ENCODE measurements at places on chromosomes 2 and 18.

DNA sequence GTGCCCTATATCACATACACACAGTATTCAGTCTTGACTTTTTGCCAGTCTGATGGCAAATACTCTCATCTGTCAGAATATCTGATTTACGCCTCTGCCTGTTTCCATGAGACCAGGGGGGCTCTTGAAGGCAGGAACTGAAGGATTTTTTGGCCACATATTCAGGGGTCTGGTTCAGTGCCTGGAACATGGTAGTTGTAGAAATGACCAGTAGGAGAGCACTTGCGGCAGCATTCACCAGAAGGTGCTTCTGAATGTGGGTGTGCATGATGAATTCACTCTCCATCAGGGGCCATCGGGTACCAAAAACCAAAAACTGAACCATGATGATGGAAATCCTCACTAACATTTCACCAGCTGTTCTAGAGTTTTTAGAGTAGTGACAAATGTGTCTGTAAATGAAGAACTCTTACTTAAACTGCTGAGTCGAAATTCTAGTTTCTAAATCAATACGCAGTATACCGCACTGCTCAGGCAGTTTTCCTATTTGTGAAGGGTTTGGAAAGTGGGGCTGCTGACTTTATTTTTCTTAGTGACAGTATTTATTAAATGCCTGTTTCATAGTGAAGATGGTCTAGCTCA is 54.6 kb downstream of the MERTK start:
- no peak for DNase-seq

- DNase-seq, result peak; percentile 66
Observed at GRCh38 chr2:101759162-101759561, 61.7 kb downstream of the MAP4K4 start.

DNA sequence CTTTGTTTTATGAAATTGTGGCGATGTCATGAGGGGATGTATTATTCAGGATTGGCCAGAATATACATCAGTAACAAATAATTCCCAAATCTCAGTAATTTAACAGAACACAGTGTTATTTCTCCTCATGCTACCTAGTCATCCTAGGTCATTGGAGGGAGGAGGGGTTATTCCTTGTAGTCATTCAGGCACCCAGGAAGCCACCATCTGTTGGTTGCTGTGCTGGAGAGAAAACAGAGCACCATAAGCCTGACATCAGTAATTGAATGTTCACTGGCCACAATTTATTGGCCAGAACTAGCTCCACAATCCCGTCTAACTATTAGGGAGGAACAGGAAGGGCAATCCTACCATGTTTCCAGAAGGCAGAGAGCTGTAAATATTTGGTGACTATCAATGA is 303.5 kb upstream of the CELF4 start:
- no peak for DNase-seq

GRCh38 chr2:19409046-19409445 is 50.6 kb upstream of the OSR1 start:
- no peak for DNase-seq

GRCh38 chr2:150282771-150283371 is 204.6 kb downstream of the RND3 start:
- DNase-seq, result no peak

- no peak for DNase-seq
Observed at GRCh38 chr2:176192351-176192750, 3.9 kb downstream of the HOXD1 start.

DNA sequence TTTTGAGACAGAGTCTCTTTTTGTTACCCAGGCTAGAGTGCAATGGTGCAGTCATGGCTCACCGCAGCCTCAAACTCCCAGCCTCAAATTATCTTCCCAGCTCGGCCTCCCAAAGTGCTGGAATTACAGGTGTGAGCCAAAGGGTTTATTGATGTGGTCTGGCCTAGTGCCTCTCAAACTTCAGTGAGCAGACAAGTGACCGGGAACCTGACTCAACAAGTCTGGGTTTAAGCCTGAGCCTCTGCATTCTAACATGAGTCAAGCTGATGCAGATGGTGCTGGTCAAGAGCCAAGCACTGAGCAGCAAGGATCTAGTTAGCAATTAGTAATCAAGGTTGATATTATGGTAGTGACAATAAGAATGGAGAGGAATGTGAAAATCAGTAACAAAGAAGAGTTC is 21.3 kb downstream of the CDK15 start:
- no peak for DNase-seq

- no peak for DNase-seq
Observed at GRCh38 chr2:159073256-159073655, 104.8 kb downstream of the TANC1 start.

GRCh38 chr2:43758739-43759138 is 15.1 kb upstream of the DYNC2LI1 start:
- DNase-seq, result no peak

GRCh38 chr2:174209325-174209724 is 39.0 kb downstream of the OLA1 start:
- DNase-seq, result no peak

- DNase-seq, result no peak
Observed at GRCh38 chr2:84840306-84840705, 40.6 kb downstream of the TRABD2A start.

DNA sequence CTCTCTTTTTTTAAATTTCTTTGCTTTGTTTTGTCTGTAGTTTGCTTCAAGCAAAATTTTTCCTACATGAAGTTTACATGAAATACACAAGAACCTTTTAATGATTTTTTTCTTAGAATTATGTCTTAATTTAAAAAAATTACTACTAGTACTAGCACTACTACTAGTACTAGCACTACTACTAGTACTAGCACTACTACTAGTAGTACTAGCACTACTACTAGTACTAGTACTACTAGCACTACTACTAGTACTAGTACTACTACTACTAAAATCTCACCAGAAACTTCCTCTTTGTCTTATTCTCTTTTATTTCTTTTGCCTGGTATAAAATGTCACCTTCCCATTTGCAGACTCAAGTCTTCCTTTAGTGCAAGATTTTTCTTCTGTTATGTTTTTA is 71.1 kb downstream of the PTH2R start:
- no peak for DNase-seq

DNA sequence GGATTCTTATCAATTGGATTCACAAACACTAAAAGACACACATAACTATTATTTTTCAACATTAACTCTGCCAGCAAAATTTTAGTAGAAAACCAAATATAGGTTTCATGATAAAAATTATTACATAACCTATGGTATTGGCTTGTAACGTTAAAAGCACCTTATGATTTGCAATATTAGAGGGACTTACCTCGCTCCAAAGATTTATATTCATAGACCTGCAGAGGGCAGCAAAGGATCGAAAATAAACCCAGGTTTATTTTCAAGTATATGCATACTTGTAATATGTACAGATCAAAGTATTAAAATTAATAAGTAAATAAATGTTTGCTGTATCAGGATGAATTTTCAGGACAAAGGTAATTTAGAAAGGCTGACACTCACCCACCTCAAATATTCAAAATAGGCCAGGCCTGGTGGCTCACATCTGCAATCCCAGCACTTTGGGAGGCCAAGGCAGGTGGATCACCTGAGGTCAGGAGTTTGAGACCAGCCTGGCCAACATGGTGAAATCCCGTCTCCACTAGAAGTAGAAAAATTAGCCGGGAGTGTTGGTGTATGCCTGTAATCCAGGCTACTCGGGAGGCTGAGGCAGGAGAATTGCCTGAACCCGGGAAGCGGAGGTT is 45.3 kb downstream of the LRPPRC start:
- peak; percentile 74 for DNase-seq

DNA sequence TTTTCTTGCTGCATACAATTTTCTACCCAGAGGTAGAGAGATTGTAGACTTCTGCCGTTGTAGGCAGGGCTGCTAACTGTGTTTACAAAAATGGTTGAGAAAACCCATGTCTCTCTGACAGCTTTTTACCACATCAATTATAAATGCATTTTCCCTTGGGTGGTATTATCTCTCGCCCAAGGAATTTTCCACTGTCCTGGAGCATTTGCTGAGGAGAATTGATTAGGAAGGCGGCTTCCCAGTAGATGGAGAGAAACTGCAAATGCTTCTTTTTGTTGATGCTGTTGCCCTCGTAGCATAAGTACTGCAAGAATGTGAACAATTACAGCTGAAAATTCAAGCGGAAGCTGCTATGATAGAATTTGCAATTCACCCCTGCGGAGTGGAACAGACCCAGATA is 1007.7 kb upstream of the KLHL29 start:
- peak; percentile 20 for DNase-seq

- DNase-seq, result no peak
Observed at GRCh38 chr18:37639846-37640245, 74.2 kb upstream of the CELF4 start.

DNA sequence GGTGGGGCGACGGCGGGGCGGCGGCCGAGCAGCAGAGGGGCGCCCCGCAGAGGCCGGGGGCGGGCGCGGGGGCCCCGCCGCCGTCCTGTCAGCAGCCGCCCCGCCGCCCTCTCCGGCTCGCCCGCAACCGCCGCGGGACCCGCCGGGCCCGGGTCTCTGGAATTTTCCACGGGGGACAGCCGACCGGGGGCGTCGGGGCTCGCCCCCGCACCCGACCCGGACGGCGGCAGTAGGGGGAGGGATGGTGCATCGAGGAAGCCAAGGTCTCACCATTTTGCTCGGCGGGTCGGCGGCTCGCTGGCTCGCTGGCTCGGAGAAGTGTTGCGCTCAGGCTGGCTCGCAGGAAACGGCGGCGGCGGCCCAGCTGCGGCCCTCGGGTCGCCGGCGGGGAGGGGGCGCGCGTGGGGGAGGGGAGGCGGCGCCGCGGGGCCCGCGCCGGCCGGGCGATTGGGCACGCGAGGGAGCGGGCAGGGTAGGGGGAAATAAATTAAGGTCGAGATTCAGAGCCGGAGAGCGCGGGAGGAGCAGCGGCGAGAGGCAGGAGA is 405 bp downstream of the PPP3R1 start:
- DNase-seq, result peak; percentile 75

- no peak for DNase-seq
Observed at GRCh38 chr2:28080911-28081310, 190.4 kb downstream of the BABAM2 start.

GRCh38 chr2:36677386-36677785 is 19.1 kb upstream of the VIT start:
- DNase-seq, result no peak

GRCh38 chr2:241473399-241473798 is 35.0 kb downstream of the STK25 start:
- DNase-seq, result no peak

- DNase-seq, result no peak
Observed at GRCh38 chr2:58895857-58896256, 654.7 kb upstream of the FANCL start.

DNA sequence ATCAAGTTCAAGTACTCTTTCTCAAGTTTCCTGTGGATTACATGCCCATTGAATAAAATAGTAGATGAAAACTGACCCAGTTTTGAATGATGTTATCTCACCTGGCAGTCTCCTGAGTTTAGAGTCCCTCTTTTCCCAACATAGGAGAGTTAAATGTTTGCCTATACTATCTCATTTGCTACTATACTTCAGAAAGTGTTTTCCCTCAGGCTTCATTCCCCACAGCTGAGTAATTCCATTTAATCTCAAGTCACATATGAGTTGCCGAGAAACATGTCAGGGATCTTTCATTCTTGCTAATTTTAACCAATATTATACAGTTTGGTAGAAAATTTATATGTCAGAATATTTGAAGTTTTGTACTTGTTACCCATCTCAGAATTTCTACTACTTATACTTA is 150.4 kb upstream of the CDH19 start:
- DNase-seq, result no peak

DNA sequence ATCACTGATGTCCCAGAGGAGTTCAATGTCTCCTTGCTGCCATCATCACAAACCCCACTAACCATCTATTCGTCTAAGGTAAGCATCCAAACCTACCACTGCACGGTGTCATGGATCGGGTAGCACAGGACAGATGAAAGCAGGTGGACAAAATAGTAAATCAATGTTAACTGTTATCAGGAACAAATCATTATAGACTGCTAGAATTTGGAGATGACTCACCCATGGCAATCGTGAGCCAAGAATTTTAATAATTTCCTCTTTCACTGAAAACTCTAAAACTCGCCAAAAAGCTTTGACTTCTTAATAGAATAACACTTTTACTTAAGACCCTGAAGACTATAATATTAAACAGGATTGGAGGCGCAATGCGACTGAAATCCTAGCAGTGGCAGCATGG is 33.7 kb upstream of the BZW1 start:
- DNase-seq, result no peak

DNA sequence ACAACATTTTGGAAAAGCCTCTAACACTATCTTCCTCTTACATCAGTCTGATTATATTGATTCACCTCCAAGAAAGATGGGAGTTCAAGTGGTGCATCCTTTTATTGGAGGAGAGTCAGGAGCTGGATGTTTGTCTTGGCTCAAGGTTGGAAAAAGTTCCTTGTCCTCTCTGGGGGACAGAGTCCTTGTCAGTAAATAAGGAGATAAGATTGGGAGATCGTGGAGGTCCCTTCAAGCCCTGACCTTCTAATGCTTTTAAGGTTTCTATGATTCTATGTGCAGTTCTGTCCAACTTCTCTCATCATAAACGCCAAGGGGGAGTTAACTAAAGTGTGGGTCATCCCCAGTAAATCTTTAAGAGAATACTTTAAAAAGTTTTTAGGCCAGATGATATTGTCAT is 60.9 kb upstream of the CCBE1 start:
- no peak for DNase-seq

GRCh38 chr2:138626148-138626547 is 124.6 kb downstream of the SPOPL start:
- DNase-seq, result no peak

- no peak for DNase-seq
Observed at GRCh38 chr18:9106800-9107584, 4.5 kb downstream of the NDUFV2 start.

DNA sequence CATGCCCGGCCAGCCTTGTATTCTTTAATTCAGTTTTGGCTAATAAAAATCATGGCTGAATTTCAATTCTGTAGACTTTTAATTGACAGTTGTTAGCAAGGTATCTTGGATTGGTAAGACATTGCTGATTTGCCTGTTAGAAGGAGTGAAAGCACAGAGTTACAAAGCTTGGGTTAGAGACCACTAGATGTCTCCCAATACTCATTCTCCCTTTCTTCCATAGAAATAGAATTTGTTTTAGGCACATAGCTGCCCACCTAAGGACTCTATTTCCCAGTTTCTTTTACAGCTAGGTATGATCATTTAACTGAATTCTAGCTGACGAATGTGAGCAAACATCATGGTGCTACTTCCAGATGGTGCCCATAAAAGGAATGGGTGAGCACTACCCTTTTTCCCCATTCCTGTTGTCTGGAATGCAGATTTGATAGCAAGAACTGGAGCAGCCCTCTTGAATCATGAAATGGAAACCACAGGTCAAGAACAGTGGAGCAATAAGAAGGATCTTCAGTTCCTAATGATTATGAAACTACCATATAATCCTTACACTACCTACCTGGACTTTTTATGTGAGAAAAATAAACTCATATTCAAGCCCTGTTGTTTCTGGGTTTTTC is 17.5 kb downstream of the PECR start:
- DNase-seq, result no peak

GRCh38 chr2:154961676-154962075 is 263.2 kb downstream of the KCNJ3 start:
- DNase-seq, result no peak

GRCh38 chr2:128179461-128179755 is 88.4 kb downstream of the UGGT1 start:
- DNase-seq, result no peak

GRCh38 chr2:224952936-224953657 is 89.2 kb downstream of the DOCK10 start:
- DNase-seq, result no peak

- peak; percentile 81 for DNase-seq
Observed at GRCh38 chr2:157480182-157480961, 36.5 kb upstream of the CYTIP start.

All from stomach (tissue), 19 donors.